ENCODE measurements at places on chromosomes 12 and 14. TPM values are rescaled to one million over a fixed set of nuclear protein-coding genes. Genes with fewer than 3 reads are reported as not detected.

GRCh38 chr12:3252450-3252891 lies 175.3 kb downstream of the TSPAN9 start:
- no peak for DNase-seq

- DNase-seq = no peak
These were observed 27.2 kb upstream of the PTPRB start for GRCh38 chr12:70664465-70664881.

GRCh38 chr14:103382376-103382775 lies 2.8 kb upstream of the MARK3 start:
- DNase-seq = no peak

DNA sequence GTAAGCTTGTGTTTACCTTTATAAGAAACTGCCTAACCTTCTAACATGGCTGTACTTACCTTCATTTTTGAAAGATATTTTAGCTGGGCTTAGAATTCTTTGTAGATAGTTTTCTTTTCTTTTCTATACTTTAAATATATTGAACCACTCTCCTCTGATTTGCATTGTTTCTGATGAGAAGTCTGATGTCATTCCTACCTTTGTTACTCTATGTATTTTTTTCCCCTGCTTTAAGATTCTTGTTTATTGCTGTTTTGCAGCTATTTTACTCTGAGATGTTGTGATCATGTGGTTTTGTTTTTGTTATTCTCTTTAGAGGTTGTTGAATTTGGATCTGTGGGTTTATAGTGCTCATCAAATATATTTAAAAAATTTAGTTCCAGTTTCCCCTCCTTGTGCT lies 31.8 kb downstream of the CNOT2 start:
- no peak for DNase-seq

DNA sequence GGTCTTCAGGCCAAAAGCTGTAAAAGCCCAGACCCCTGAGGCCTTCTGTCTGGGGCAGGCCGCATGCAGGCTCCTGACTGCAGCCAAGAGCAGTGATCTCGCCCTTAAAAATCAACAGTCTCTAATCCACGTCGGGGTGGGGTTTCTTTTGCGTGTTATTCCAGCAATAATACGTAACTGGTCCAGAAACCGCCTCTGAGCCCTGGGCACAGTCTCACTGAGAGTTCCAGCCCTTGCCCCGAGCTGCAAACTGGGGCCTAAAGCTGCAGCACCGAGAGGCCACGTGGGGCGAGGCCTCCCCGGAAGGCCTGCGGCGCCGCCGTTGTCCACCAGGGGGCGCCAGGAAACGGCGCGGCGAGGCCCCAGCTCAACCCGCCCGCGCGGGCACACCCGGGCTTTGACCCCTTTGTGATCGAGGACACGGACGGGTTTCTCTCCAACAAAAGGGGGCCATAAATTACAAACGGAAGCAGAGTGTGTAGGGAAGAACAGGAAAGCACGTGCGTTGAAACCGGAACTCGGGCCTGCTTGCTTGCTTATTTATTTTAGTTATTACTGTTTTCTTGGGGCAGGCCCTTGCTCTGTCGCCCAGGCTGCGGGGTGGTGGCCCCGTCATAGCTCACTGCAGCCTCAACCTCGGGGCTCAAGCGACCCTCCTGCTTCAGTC lies 87.2 kb downstream of the NINJ2 start:
- DNase-seq = peak; percentile 97

GRCh38 chr12:68480526-68480925 lies 130.2 kb upstream of the RAP1B start:
- DNase-seq = no peak

- DNase-seq = no peak
These were observed 108.7 kb downstream of the BTG1 start for GRCh38 chr12:92036771-92037453.

DNA sequence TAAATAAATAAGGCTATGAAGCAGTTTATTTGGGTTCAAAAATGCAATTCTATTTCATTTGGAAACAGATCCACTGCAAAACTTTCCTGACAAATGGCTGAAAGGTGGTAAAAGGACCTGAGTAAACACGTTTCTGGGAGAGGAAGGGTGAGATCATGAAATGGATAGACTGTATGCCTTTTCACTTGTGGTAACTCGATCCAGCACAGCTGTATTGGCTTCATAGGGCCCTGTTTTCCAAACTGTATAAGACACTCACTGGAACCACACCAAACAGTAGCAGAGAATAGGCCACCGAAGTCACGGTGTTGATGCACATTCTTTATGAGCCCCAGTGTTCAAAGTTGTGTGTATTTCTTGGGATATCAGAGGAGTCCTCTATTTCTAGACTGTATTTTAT lies 325.2 kb upstream of the DIO2 start:
- DNase-seq = no peak

DNA sequence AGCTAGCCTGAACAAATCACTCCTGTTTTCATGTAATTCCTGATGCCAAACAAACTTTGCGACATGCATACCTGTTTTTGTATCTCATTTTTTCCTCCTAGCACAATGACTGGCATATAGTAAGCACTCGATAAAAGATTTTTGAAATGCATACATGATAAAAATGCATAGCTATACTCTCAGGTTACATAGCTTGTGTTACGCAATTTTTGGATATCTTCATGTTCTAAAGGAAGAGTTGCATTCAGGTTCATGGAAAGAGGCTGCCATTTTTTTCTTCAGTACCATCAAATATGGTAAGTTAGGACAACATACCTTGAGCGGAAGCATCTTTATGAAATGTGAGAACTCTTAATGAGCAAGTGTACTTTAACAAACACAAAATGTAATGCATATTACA lies 284.8 kb upstream of the DIO2 start:
- no peak for DNase-seq

DNA sequence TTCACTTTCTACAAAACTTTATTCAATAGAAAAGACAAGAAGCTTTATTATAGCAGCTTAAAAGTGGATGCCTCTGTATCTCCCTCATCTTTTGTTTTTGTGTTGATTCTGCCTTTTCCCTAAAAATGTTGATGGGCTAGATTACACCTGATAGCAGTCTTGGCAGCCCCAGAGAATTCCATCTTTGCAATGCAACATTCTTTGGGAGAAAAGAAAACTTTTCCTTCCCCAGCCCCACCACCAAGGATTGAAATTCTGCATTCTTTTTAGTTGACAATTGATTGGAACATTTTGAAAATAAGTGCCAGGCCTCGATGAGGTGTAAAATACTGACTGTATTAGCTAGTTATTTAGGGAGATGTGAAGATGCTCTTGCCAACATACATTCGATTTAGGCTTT lies 306.8 kb upstream of the G2E3 start:
- no peak for DNase-seq

DNA sequence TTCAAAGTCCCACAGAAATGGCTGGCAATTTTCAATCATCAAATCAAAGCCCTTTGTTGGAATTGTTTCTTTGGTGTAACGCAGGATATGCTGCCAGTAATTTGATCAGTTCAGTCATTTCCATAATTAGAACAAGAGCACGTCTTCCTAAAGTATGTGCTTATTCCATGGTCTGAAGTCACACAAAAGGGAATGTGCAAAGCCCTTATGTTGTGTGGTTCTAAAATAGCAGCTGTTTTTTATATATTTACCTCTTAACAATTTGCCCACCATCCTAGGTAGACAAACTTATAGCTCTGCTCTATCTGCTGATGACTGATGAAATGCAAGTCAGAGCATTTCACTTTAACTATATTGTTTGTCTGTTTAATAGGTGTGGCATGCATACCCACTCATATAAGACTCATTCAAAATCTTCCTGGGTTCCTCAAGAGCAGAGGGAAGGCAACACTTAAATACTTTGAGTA lies 176.1 kb upstream of the SLC38A2 start:
- no peak for DNase-seq

GRCh38 chr12:66008985-66009384 lies 121.6 kb downstream of the LLPH start:
- no peak for DNase-seq

- DNase-seq = no peak
These were observed 368.7 kb upstream of the PRICKLE1 start for GRCh38 chr12:42958291-42958674.

DNA sequence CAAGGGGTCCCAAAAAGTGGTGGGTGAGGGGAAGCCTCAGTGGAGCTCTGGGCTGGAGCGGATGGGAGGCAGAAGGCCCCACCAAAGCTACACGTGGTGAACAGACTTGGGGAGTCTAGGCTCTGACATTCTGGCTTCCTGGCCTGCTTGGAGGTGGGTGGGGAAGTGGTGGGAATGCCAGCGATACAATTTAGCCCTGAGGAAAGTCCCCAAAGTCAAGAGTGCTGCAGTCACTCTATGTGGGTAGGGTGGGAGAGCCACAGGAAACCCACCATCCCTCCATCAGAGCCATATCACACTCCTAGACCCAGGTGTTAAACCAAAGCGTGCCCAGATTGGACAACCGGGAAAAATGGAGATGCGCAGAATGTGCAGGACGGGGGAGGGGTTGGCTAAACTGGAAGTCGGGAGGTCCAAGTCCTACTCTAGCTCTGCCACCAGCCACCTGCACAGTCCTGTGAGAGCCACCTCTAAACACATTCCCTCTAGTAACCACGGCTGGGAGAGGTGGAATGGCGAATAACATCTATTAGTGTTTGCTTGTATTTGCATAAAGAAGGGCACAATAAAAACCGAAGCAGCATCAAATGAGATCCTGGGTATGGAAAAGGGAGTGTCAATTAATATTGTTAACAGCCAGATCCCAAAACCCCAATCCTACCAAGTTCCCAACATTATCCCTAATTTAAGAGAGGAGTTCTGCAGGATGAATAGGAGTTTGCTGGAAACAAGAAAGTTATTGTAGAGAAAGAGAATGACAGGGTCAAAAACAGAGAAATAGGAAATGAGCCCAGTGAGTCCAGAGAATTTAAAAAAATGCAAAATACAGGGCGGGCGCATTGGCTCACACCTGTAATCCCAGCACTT lies 14.0 kb upstream of the CD9 start:
- DNase-seq = no peak

- no peak for DNase-seq
These were observed 22.3 kb downstream of the SNW1 start for GRCh38 chr14:77738559-77739250.

- DNase-seq = no peak
These were observed 92.8 kb upstream of the FLRT2 start for GRCh38 chr14:85437148-85437547.

- DNase-seq = no peak
These were observed 649.9 kb upstream of the FOXG1 start for GRCh38 chr14:28116716-28117115.

DNA sequence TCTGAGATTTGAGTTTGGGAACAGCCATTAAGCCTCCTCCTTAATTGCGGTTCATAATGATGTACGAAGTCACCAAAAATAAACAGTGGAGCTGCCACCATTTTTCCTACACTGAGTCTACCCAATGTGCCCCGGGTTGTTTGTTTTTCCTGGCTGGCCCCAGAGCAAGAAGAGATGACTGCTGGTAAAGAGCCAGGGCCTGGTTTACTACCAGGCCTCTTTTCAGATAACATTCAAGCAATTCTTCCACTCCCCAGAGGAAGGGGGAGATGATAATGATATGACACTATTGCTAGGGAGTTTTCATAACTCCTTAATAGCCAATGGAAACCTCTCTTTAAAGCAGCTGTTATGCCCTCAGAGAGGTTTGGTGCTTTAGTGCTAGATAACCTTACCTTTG lies 42.3 kb downstream of the BRAP start:
- DNase-seq = no peak

- no peak for DNase-seq
These were observed 222.2 kb downstream of the FLRT2 start for GRCh38 chr14:85752175-85752574.

- DNase-seq = no peak
These were observed 99.7 kb upstream of the PLEKHG7 start for GRCh38 chr12:92602930-92603623.

DNA sequence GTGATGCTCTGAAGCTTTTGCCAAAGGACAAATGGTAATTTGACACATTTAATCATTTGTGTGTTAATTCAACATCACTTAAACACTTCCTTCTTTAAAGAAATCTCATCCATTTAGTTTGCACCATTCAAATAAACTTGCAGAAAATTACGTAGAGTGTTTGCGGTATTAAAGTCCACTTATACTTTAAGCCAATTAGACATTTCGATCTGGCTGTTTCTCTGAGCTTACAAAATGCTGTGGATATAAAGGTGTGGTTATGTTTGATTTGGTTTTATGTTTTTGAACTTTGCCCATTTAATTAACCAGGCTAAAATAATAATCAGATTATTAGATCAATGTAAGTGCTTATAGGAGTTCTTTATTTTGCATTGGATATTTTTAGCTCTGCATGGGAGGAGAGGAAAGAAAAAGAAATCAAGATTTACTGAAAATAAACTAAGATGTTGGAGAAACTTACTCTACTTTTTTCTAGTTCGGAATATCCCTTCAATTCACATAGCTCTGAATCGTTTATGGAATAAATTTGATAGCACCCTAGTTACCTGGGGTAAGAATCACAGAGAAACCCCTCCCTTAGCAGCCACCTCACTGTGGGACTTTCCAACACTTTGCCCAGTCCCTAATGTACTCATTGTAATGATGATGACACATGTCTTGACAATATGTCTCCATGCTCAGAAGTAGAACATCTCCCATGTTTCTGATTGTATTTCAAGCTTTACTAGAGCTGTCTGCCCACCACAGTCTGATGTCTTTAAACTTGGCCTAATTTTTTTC lies 268.0 kb downstream of the BTG1 start:
- no peak for DNase-seq

DNA sequence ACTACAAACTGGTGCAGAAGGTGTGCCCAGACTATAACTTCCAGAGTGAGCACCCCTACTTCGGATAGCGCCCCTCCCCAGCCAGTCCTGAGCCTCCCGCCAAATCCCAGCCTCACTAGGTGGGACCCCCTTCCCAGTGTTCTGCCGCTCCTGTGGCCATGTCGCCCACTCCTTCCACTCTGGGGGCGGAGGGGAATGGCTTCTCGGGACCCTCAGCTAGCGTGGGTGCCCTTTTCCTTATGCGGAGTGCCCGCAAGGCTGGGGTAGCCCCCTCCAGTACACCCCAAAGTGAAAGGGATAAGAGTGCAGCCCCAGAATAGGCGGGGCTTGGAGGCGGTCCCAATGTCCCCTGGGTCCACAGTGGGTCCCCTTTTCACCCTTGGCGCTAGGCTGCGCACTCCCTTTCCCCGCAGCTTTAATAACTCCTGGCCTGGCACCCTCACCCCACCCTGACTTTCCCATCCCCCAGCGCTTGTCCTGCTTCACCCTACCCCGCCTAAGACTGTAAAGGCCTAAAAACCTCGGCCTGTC lies 3.8 kb upstream of the SHMT2 start:
- no peak for DNase-seq

The ZBTB42 gene
- 6.9 TPM for total RNA-seq

The CCDC177 gene
- not detected for total RNA-seq

The OR4M1 gene
- not detected for total RNA-seq

The CLEC1B gene
- not detected for total RNA-seq

The RASSF9 gene
- total RNA-seq = not detected

The NDRG2 gene
- 15.9 TPM for total RNA-seq

The BDKRB1 gene
- total RNA-seq = not detected

Data from activated naive CD8-positive, alpha-beta T cell treated with anti-CD3 and anti-CD28 coated beads, Interleukin-2, amount 10 ng/mL, durations not matched to agents 7 days and 5 days (primary cell).